Right renal cortex interstitium (tissue), 3 donors: ENCODE measurements at places on chromosomes 7 and 10. TPM values are rescaled to one million over a fixed set of nuclear protein-coding genes. Genes with fewer than 3 reads are reported as not detected.

The POP7 gene
- polyA plus RNA-seq = 23.3 TPM

The SEMA3D gene
- polyA plus RNA-seq = 41.6 TPM

The PMS2 gene
- polyA plus RNA-seq = 21.6 TPM

The FAM237B gene
- polyA plus RNA-seq = 0.33 TPM

The UTF1 gene
- not detected for polyA plus RNA-seq
